ENCODE measurements at places on chromosomes 5 and 9.

DNA sequence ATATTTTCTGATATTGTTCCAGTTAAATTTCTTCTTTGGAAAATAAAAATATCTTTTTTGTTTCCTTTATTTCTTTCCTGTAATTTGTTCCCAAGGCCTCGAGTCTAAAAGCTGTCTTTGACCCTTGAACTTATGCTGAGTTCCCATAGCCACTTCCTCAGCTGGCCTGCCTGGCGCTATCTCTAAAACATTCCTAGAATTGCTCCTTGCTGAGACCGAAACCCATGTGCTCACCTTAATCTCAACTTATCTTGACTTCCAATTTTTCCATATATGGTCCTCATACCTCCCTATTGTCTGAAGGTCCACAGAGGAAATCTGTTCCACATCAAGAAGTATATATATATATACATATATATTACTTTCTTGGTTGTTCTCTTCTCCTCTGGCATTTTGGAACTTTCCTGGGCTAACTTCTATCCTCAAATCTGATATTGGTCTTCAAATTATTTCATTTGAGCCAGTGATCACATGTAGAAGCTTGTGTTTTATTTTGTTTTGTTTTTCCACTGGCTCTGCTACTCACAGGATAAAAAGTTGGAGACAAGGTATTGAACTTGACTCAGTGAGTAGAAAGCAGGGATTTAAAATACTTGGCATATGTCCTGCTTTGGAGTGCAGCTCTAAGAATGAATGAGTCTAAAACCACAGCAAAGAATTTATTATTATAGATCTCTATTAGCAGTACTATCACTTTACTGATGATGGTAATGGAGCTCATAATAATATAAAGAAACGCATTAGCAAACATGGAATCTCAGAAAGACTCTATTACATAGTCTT lies 45.2 kb downstream of the ENC1 start:
- DNase-seq, result no peak

GRCh38 chr9:128056887-128057723 lies 10.0 kb downstream of the NAIF1 start:
- no peak for DNase-seq

DNA sequence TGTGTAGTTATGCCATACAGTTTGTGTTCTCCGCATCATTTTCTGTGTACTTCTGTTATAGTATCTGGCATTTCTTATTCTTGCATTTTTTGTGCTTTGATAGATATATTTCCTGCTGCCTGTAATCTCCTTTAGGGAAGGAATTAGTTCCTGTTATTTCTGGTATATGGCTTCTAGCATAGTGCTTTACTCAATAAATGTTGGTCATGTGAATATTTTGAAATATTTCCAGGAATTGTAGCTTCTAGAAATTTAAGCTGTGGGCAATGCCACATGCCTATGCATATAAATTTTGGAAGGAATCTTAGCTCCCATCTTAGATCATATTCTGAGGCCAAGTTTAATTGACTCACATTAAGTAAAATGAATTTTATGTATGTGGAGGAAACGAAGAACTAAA lies 11.5 kb upstream of the PRRC1 start:
- no peak for DNase-seq

DNA sequence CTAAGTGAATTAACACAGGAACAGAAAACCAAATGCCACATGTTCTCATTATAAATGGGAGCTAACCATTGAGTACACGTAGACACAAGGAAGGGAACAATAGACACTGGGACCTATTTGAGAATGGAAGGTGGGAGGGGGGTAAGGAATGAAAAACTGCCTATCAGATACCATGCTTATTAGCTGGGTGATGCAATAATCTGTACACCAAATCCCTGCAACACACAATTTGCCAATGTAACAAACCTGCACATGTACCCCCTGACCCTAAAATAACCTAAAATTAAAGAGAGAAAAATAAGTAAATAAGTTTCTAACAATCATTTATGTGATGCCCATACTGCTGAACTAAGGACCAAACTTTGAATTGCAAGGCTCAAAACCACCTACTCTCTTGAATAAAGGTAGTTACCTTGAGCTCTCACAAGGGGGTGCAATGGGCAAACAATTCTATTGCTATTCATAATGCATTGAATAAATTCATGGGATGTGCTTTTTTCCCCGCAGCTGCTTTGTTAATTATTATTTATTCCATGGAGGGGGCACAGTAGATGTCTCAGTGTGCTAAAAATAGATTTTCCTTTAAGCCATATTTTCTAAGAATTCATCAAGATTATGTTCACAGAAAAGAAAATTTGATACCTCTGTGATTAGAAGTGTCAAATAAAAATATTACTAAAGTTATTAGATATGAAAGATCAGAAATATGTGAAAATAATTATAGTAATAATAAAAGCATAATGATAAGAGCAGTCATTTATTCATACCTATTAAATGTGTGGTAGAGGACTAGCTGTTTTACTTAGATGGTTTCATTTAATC lies 76.2 kb upstream of the PTPN3 start:
- peak; percentile 31 for DNase-seq

DNA sequence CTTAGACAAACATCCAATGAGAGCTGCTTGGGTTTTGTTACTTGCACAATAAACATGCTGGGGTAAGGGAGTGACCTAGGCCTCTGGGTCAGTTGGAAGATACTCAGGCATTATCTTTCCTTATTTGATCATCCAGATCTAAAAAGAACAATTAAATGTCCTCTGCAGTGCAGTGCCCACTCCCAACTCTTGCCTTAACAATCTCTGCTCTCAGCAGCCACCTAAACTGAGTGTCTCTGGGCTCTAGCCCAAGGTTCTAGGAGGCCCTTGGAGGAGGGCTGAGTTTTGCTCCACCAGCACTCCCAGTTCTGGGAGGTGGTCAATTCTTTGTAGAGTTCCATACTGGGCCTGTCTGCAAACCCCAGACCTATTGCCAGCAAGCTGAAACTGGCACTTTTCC lies 1.8 kb downstream of the MCIDAS start:
- DNase-seq, result no peak

DNA sequence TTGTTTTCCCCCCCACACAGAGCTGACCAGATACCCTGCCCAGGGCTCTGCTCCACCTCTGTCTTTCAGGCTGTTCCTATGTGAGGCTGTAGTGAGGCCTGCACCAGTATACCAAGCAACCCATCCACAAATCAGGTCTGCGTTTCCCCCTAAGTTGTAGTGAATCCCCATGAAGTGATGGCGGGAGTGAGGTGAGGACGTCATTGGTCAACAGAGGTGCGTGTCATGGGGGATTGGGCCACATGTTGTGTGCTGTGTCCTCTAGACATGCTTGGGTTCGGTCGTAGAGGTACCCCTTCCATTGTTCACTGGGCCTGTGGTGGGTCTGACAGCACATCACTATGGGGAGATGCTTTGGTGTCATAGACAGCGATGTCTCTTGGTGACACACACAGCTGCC lies 184.6 kb downstream of the CACNA1B start:
- DNase-seq, result no peak

GRCh38 chr5:160774666-160775315 lies 77.2 kb downstream of the ATP10B start:
- no peak for DNase-seq

- no peak for DNase-seq
These were observed 588.8 kb upstream of the KLF4 start for GRCh38 chr9:108078375-108078774.

DNA sequence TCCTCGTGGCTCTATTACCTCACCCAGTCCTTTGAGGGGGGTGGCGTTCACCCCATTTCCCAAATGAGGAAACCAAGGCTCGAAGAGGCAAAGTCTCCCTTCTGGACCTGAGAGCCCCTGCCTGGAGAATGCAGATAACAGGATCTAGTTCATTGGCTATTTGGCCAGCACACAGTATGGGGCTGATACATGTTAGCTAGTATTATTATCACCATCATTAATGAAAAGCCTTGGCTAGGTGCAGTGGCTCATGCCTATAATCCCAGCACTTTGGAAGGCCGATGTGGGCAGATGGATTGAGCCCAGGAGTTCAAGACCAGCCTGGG lies 4.3 kb downstream of the SH3GLB2 start:
- DNase-seq, result no peak

GRCh38 chr5:56601641-56602071 lies 213.7 kb upstream of the MAP3K1 start:
- no peak for DNase-seq

DNA sequence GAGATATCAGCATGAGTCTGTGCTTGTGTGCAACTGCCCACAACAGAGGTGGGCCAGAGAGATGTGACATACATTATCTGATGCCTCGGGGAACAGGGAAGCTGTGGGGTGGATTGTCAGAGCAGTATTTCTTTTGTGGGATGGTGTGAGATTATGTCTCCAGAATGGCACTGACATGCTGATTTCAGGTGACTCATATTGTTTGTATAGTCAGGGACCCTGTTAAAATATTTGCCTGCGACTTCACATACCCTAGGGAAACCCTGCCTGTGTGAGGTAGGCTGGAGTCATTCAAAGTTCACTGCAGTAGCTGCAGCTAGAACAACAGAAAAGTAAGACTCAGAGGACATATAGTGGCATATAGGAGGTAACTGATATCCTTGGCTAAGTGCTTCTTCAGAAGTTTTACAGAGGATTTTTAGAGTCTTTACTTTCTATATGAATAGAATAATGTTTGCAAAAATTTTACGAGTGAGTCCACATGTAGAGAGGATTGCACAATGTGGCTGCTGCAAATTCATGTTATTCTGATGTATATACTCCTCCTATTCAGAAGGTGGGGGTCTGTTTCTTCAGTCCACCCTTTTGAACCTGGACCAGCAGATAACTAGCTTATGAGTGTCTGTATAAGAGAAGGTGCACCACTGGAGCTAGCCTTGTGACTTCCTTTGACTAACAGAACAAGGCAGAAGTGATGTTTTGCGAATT lies 89.3 kb downstream of the MACIR start:
- no peak for DNase-seq

DNA sequence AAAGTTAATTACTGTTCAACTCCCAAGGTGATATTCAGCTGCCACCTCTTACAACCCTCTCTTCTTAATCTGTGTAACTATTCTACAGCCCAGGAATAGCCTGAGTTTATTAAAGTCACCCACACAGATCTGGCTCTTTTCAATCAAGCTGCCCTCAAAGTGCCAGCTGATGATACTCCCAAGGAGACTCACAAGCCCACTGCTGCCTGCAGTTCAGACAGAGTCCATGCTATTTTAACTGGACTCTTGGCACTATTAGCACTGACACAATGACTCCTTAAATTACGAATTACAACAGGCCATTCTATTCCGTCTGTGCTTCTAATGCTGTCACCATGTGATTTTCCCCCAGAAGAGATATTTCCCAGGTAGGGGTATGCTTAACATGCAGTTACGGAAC lies 26.3 kb downstream of the REEP5 start:
- DNase-seq, result no peak

GRCh38 chr5:90939211-90939610 lies 380.6 kb downstream of the ADGRV1 start:
- no peak for DNase-seq

GRCh38 chr5:73282383-73282782 lies 109.4 kb downstream of the TMEM174 start:
- DNase-seq, result no peak

- no peak for DNase-seq
These were observed 3.0 kb downstream of the CMYA5 start for GRCh38 chr5:79692596-79692995.

- DNase-seq, result no peak
These were observed 17.5 kb upstream of the CNTLN start for GRCh38 chr9:17117372-17117771.

DNA sequence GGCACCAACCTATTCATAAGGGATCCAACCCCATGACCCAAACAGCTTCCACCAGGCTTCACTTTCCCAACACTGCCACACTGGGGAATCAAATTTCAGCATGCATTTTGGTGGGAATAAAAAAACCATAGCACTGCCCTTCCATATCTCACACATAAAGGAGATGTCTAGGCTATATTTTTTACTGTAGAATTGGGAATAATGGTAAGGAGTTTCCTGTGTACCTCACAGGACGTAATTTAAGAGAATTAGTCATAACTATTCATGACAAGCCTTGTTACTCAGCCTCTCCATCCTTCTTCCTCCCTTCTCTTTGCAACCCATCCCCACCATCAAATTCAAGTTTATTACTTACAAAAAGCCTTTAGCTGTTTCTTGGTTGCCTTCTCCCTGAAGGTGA lies 352.1 kb downstream of the MLLT3 start:
- DNase-seq, result no peak
